ENCODE measurements at places on chromosomes 5 and 9. TPM values are rescaled to one million over a fixed set of nuclear protein-coding genes. Genes with fewer than 3 reads are reported as not detected.

- DNase-seq, result no peak
Measured at GRCh38 chr5:143308731-143309130, 94.8 kb downstream of the NR3C1 start.

GRCh38 chr5:55650386-55650785, 61.7 kb downstream of the SLC38A9 start:
- DNase-seq, result no peak

Gene MAP3K1
- 22.1 TPM for total RNA-seq

Gene CFAP77
- total RNA-seq, result not detected

DNA sequence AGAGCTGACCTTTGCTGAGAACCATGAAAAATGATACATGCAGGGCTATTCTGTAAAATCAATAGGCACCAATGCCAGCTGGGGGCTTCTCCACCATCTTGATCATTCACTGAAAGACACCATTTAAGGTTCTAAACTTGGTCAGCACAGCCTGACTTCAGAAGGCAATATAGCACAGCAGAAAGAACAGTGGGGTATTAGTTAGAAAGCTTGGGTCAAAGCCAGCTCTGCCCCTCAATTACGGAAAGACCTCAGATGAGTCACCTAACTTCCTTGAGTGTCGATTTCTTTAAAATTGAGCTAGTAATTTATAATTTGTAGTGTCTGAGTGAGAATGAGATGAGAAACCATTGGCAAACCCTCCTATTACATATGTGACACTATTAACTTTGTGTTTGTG, 3.4 kb downstream of the TNC start:
- no peak for DNase-seq

DNA sequence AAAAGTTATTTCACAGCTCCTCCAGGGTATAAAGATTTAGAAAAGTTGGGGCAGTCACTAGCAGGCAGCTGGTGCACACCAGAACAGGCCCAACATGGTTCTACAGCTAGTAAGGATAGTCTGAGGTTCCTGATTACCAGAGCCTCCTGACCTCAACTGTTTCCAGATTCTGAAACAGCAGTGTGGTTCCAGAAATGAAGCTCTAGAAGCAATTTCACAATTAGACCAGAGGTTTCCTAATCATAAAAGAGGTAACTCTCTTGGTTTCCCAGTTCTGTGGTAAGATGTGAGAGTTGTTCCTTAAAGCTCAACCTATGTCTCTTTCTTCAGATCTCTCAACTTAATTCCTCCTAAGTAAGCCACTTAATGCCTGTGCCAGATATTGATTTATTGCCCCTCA, 11.9 kb downstream of the AGTPBP1 start:
- no peak for DNase-seq

- DNase-seq, result no peak
Measured at GRCh38 chr5:62791059-62791458, 212.4 kb downstream of the LRRC70 start.

Gene CORO2A
- 5.1 TPM for total RNA-seq

GRCh38 chr9:124254261-124254682, 3.5 kb upstream of the NEK6 start:
- no peak for DNase-seq

Gene SNCAIP
- 48.2 TPM for total RNA-seq

DNA sequence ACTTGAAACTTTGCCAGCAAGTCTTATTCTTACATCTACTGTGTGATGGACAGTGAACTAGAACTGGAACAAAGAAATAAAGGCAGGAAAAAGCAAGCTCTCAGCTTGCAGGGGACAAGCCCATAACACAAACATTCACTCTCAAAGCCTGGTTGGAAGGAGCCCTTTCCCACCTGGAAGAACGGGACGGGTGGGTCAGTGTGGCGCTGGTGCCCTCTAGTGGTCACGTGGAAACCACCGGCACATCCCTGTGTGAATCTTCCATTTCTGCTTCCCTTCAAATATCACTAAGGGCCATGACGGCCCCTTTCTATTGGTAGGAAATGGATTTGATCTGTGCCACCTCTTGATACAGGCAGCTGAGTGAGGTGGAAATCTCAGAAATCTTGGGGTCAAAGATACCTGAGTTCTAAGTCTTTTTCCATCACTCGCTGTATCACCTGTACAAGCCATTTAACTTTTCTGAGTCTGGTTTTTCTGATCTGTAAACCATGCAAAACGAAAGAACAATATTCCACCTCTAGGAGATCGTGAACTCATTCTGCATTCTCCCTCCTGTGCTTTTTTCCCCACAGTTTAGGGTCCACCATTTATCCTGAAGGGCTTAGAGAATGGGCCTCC, 211.6 kb downstream of the MSX2 start:
- peak; percentile 28 for DNase-seq

DNA sequence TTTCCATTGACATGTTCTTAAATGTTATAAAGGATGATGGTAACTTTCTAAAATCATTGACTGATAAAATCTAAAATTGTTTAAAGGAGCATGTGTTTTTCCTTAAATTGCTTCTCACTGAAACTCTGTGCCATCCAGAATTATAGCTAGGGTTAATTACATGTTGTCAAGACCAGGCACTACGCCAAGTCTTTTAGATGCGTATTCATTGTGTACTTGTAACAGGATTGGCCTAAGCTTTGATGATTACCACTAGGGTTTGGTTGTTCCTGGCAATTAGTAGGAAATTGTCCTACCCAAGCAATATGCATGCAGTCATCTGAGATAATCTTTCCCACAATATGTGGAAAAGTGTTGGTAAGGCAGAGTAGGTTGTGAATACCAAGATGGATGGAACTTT, 43.8 kb downstream of the PRKACG start:
- no peak for DNase-seq

DNA sequence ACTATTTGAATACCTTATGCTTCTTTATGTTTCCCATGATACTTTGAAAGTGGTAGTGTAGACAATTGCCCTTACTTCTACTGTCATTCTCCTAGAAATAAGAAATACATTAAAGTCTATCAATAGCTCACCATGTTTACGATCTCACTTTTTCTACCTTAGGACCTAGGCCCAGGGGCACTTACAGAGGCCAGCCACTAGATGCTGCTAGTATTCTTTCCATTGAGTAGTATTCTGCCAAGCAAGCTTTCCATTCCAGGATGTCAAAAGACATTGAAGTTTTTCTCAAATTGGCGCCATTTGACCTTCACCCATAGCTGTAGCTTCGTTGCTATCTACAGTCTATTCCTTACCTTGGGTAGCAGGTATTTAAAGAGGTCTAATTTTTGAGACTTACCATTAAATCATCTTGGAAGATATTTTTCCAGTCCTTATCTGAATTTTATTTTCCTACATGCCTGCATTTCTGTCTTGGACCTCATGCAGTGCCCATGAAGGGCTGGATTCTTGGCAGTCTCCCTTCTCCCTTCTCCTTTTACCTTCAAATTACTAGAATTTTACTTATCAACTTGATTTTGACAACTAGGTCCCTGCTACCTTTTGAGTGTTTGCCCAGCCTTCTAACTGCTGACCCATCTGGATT, 246.0 kb upstream of the NUDT12 start:
- DNase-seq, result peak; percentile 14
